ENCODE measurements at places on chromosomes 16 and 17.
A peak's percentile ranks its signal among the peaks of the same experiment; 100 is the strongest.

GRCh38 chr16:16021988-16022682 is 72.7 kb downstream of the ABCC1 start:
- DNase-seq = peak; percentile 97

DNA sequence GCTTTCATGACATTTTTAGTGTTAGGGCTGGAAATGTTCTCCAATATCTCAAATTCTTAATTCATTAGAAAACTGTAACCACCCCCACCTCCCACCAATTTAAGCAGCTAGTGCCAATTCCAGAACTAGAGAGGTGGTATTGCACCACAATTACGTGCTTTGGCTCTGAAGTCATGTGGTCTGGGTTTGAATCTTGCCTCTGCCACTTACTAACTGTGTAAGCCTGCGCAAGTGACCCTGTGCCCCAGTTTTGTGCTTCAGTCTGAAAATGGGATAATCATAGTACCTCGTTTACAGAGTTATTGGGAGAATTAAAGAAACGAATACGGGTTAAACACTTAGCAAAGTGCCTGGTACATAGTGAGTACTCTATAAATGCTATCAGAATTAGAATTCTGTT is 14.2 kb upstream of the MPHOSPH6 start:
- DNase-seq = no peak

GRCh38 chr16:80299416-80299815 is 241.4 kb upstream of the DYNLRB2 start:
- DNase-seq = no peak

DNA sequence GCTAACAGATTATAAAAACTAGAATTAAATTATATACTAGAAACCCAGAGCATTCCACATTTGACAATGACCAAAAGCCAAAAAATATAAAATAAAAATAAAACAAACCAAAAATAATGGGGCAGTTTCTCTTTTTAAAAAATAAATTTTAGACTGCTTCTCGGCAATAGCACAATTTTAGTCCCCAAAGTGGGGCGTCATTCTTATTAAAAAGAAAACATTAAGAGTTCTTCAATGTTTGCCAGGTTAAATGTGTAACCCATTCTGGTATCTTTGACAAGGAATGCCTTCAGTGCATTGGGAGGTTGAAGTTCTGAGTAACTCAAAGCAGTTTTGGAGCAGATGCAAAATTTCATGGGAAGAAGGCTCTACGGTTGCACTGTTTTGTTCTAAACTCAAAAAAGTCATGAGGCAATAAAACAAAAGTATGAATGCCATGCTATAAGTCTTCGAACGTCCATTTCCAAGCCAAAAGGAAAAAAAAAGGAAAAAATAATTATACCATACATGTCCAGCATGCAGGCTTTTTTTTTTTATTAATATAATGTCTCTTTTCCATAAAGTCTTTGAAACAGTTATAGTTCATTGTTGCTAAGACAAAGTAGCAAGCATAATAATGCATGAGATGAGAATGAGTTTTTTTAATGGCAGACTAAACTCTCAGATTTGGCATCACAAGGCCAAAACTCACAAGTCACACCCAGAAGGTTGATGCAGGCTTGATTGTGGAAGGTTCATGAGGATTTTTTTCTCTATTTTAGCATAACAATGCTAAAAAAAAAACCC is 3.1 kb downstream of the MAF start:
- no peak for DNase-seq

DNA sequence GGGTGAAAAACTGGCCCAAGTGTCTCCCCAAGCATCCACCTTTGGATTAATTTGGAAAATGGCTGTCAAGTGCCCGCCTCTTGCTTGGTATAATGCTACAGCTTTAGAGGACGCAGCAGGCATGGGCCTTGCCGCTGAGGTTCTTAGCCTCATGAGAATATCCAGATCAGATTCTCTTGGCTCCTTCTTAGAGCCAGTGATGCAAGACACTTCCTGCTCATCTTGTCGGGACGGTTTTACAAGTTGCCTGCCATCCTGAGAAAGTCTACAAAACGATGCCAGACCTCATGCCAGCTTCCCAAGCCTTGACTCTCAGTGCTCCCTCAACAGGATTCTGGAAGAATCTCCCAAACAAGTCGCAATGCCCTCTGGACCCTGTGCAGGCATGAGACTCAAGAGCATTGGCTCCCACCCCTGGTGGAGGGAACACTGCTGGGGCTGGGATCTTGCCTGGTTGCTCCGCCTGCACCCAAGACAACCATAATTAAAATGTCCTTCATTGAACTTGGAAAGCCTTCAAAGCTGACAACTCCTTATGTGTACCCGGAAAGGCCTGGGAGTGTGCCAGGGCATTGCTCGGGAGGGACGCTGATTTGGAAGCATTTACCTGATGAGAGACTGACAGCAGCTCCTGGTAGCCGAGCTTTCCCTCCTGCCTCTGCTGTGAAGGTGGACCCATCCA is 25.8 kb upstream of the STH start:
- no peak for DNase-seq

DNA sequence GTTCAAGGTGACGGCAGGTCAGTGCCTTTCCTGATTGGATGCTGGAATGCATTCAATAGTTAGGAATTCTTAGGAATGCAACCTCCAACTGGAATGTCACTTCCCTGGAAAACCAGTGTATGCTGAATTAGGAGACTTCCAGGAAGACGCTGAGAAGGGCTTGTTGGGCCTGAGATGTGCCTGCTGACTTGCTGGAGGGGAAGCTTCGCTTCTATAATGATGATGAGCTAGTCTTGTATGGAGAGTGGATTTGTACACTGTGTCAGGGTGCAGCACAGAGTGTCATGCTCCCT is 45.6 kb downstream of the SMPD3 start:
- DNase-seq = no peak

DNA sequence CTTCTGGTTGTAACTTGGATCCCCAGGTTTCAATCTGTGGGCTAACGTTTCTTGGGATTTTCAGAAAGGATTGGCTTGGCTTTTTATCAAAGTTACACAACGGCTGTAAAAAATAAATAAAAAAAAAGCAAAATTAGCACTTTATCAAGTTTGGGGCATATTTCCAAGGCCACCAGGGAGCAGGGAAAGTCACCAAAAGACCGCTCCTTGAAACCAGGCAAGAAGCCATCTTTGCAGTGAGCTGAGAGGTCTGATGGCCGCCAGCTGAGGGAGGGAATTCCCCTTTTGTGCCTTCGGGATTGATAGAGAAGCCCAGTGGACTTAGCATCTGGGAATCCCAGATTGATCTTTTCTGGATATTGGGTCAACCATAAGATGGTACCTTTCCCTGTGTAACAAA is 192.2 kb downstream of the WWOX start:
- DNase-seq = no peak

- no peak for DNase-seq
Observed at GRCh38 chr17:40069751-40070708, 7.3 kb downstream of the THRA start.

DNA sequence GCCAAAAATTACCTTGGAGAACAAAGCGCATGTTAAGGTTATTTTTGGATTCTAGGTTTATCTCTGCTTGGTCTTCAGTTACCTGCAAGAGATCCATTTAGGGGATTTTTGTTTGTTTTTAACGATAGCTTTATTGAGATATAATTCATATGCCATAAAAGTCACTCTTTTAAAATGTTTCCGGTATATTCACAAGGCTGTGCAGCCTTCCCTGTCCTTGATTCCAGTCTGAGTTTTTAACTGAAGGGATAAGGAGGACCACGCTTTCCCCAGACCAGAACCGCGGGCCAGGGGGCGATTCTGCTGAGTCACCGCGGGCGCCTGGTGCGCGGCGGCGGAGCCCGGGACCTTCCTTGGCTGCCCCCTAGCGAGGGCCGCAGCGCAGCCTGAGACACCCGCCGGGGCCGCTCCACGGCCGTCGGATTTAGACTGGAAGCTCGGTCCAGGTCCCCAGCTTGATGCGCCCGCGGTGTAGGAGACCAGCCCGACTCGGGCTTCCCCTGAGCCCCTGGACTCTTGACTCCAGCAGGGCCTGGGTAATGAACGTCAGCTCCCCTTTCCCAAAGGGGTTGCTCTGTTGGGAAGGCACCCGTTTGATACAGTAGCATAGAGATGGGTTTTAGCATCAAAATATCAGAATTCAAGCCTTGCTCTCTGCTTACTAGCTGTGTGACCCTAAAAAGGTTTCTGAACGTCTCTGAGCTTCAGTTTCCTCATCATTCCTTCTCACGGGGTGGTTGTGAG is 50.0 kb upstream of the STH start:
- peak; percentile 84 for DNase-seq

GRCh38 chr16:56350491-56351405 is 74.6 kb downstream of the AMFR start:
- peak; percentile 50 for DNase-seq

- DNase-seq = no peak
Observed at GRCh38 chr16:67449336-67449735, 18.4 kb downstream of the HSD11B2 start.

DNA sequence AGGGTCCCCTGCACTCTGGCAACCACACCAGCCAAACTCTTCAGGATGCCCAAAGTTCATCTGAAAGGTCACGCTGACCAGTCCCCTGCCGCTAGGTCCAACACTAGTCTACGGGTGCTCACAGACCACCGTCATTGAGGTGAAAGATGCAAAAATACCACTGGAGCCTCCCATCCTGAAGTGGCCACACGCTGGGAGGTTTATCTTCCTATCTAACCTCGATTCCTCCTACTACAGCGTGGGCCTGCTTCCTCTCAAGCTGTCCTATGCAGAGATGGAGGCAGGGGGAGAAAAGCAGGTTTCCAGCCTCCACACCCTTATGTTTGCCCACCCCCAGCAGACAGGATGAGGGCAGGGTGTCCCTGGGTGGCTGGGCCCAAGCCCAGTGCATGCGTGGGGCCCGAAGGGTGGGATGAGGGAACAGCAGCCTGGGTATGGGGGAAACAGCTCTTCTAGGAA is 6.3 kb downstream of the SRCIN1 start:
- no peak for DNase-seq

GRCh38 chr16:84357191-84357651 is 11.1 kb upstream of the ATP2C2 start:
- no peak for DNase-seq

- no peak for DNase-seq
Observed at GRCh38 chr17:81267390-81268067, 27.6 kb downstream of the SLC38A10 start.

DNA sequence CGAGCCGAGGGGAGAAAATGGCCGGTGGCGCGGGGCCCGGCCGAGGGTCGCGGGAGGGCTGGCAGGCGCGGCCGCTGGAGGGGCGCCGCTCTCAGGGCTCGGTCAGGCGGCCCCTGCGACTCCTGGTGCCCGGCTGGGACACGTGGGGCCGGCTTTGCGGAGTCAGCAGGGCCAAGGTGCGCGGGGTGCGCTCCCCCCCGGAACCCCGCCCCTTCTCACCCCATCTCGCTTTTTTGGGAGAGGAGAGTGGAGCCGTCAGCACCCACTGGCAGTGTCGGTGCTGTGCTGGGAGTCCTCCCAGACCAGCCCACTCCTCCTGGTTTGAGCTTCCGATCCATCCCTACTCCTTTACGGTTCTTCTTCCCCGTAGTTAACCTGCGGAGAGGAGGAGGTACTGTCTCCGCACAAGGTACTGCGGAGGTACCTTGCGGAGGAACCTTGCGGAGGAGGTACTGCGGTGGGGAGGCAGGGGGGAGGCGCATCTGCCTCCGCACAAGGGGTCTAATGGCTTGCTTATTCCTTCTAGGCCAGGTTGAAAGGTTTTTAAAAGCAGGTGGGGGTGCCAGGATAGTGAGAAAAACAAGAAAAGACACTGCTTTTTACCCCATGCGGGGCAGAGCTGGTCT is 19.1 kb upstream of the CBX8 start:
- DNase-seq = no peak

GRCh38 chr17:45006927-45007461 is 38.9 kb upstream of the C1QL1 start:
- no peak for DNase-seq

- DNase-seq = no peak
Observed at GRCh38 chr17:2102931-2103809, 48.3 kb downstream of the HIC1 start.

DNA sequence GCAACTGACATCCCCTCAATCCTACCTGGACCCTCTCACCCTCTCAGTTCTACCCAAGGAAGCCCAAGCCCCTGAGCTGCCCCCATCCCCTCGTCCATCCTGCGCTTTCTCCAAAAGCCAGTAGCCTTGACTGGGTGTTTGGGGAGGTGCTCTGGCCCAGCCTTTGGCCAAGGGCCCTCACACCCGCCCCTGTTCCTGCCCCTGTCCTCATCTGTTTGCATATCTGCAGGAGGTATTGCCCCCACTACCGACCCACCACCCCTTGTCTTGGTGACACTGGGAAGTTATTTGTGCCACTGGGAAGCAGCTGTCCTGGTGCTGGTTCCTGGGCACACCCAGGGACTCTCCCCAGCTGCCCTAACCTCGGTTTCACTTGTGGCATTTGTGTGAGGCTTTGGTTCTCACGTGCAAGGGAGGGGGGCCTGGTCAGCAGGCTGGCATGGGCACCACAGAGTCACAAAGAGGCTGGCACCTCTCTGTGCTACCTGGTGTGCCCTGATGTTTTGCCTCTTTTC is 75.3 kb downstream of the MRC2 start:
- no peak for DNase-seq

DNA sequence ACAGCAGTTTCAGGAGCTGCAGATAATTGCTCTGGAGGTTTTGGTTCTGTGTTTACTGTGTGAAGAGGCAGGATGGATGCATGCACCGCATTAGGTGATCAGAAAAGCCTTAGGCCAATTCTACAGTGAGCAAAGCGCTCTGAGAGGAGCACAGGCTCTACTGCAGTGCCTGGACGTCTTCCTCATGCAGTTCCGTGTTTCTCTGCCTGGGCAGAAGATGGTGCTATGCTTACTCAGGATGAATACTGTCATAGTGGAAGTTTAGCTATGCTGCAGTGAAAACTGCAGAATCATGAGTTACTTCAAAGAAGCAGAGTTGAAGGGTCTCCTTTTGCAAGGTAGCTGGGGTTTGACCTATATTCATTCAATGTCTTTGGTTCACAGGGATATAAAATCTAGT is 1012.4 kb downstream of the KCNJ18 start:
- peak; percentile 47 for DNase-seq

DNA sequence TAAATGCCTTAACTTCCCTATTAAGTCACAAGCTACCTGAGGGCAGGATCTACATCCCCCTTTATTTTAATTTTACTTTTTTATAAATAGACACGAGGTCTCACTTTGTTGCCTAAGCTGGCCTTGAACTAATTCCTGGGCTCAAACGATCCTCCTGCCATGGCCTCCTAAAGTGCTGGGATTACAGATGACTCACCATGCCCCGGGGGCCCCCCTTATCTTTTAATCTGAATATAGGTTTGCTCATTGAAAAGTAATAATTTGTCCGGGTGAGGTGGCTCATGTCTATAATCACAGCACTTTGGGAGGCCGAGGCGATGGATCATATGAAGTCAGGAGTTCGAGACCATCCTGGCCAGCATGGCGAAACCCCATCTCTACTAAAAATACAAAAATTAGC is 14.2 kb downstream of the ETV4 start:
- no peak for DNase-seq

- no peak for DNase-seq
Observed at GRCh38 chr16:13510425-13511151, 409.4 kb upstream of the ERCC4 start.

Measured in cardiac septum (tissue), 1 donor.